AG08396 (cell line): ENCODE measurements at places on chromosomes 5 and 9.
A peak's percentile ranks its signal among the peaks of the same experiment; 100 is the strongest.

- DNase-seq: no peak
Observed at GRCh38 chr9:121576281-121577075, 75.0 kb upstream of the DAB2IP start.

- DNase-seq: no peak
Observed at GRCh38 chr5:6525422-6525821, 76.8 kb downstream of the UBE2QL1 start.

DNA sequence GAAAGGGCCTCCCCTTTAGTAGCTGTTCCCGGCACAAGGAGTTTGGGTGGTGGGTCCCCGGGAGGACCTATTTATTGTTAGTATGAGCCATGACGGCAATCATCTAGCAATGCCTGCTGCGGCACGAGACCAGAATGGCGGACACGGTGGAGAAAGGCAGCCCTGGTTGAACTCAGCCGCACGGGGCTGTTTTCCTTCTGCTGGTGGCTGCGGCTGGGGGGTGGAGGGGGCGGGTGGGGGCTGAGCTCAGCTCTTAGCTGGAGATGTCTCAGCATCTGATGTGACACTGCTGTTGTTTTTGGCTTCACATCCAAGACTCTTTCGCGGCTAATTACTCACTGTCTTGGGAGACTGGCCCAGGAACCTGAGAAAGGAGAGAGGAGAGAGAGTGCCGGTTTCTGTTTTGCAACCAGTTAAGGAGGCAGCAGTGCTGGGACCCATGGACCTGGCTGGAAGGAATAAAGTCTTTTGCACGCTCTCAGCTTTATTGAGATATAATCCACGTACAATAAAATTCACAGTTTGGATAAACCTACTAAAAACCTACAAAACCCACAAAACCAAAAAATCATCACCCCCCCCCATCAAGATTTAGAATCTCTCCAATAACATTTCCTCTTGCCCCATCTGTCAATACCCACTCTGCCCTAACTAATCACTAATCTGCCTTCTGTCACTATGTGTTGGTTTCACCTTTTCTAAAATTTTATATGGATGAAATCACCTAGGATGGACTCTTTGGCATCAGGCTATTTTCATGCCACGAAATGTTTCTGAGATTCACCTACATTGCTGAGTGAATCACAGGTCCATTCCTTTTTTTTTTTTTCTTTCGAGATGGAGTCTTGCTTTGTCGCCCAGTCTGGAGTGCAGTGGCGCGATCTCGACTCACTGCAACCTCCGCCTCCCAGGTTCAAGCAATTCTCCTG, 81.8 kb upstream of the NEURL1B start:
- DNase-seq: peak; percentile 81

DNA sequence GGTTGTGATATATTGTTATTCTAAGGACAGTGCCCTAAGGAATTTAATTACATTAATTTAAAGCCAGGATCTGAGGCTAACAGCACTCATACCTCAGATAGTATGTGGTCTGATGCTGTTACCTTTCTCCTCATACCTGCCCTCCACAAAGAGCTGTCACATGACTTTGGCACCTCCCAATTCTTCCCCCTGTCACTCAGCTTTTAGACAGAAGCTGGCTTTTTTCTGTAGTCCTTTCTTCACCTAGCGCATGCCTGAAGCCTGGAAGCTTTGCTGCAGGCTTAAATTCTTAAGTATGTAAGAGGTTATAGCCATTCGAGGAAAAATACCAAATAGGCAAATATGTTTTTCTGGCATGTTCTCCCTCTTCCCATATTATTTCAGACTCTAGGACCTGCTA, 61.0 kb upstream of the ADAMTS19 start:
- no peak for DNase-seq

DNA sequence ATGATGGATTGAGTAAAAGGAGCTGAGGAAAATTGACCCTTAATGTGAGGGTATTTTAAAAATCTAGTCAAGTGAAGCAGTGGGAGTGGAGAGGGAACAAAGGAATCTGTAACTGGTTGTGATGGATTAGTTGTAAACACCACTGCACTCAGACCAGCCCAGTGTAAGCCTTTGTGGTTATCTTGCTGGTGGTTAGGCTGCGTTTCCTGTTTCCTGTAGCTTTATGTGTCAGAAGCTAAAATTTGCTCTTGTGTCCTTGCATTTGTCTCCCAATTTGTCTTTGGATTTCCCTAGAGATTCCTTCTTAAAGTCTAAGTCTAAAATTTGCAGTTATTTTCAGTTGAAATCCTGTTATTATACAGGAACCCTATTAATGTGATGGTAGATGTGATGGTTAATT, 6.3 kb downstream of the IFNA21 start:
- no peak for DNase-seq

GRCh38 chr5:160169326-160169725, 50.1 kb upstream of the PWWP2A start:
- peak; percentile 69 for DNase-seq

- DNase-seq: no peak
Observed at GRCh38 chr5:179387151-179388110, 42.2 kb upstream of the ADAMTS2 start.

DNA sequence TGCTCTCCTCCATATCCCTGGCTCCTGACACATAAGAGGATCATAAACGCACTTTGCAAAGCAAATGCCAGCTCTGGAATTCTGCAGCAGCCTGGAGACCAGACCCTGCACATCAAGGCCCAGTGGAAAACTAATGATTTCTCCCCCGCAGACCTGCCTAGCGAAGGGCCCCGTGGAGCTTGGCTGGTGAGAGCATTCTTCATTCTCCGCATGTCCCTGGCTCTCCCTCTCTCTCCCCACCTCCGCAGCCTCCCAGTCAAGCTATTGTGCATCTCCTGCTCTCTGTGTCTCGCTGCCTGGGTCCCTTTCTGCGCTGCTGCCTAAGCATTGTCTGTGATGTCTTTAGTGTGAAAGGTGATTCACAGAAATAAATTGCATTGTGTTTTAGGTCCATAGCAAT, 46.7 kb downstream of the GRIA1 start:
- DNase-seq: no peak

- no peak for DNase-seq
Observed at GRCh38 chr5:173155912-173156311, 11.6 kb downstream of the BNIP1 start.

GRCh38 chr9:101702257-101702656, 36.2 kb downstream of the GRIN3A start:
- no peak for DNase-seq

DNA sequence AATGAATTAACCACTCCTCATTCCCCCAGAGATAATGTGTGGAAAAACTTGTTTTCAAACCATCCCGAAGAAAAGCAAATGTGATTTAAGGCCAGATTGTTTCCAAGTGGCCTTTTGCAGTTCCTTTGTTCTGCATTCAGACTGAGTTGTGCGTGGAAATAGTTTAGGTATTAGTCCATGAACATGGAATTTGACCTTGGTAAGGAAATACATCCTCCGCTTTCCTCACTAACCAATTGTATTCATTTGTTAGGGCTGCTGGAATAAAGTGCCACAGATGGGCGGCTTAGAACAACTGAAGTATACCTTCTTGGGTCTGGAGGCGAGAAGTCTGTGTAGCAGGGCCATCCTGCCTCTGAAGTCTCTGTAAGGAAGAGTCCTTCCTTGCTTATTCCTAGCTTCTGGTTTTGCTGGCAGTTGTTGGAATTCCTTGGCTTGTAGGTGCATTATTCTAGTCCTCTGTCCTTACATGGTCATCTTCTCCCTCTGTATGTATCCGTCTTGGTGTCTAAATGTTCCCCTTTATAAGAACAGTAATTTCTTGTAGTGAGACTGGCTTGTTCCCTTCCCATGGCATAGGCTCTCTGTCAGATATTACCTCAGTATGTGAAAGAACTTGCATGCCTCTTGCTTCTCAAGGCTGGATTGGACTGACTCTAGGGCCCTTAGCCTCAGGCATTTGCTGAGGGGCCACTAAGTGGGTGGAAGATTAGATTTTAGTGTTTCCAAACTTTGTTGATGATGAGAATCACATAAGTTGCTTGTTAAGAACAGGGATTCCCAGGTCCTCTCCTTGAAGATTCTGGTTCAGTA, 53.9 kb downstream of the RAI14 start:
- DNase-seq: peak; percentile 44

DNA sequence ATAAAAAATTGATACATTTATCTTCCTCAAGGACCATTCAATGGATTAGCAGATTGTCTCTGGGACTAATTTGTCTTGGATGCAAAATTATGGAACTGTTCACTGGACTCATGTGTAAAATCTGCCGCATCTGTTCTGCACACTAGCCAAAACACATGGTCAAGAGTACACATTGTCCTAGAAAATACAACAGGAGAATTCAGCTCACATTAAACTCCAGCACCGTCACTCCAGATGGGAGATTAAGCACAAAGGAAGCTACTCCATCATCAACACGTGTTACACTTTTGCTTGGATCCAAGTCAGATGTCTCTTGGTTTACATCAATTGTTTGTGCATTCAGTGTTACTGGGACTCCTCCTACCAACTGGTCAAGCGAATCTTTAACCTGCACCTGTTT, 28.8 kb downstream of the C5 start:
- DNase-seq: no peak

DNA sequence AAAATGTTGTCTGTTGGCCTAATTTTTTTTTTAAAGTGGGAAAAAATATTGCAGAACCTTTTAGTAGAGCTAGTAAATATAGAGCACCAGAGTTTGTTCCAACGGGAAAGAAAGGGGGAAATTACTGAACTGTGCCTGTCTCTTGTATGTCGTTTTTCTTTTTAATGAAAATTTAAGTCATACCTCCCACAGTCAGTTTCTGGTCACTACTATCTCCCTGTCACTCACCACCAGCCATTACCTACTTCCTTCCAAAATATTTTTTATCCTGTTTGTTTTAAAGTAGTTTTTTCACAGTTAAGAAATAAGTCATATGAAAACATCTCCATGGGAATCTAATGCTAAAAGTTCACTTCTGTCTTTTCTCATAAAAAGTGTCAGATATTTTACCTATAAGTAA, 21.3 kb downstream of the GPR151 start:
- DNase-seq: no peak

DNA sequence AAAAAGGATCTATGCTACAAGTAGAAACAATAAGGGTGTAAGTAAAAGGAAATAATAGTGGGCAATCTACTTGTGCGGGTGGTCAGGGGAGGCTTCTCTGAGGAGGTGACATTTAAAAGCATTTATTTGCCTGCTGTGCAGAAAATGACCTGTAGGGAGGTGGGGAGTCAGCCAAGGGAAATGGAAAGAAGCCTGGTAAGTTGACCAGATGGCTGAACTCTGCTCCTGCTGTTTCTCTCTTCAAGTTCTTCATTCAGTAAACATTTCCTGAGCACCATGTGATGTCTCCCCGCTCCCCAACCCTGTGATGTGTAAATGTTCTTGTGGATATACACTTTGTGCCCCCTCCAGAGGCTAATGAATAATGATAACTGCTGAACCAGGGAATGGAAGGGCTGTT, 9.9 kb upstream of the SPIN1 start:
- DNase-seq: peak; percentile 19

DNA sequence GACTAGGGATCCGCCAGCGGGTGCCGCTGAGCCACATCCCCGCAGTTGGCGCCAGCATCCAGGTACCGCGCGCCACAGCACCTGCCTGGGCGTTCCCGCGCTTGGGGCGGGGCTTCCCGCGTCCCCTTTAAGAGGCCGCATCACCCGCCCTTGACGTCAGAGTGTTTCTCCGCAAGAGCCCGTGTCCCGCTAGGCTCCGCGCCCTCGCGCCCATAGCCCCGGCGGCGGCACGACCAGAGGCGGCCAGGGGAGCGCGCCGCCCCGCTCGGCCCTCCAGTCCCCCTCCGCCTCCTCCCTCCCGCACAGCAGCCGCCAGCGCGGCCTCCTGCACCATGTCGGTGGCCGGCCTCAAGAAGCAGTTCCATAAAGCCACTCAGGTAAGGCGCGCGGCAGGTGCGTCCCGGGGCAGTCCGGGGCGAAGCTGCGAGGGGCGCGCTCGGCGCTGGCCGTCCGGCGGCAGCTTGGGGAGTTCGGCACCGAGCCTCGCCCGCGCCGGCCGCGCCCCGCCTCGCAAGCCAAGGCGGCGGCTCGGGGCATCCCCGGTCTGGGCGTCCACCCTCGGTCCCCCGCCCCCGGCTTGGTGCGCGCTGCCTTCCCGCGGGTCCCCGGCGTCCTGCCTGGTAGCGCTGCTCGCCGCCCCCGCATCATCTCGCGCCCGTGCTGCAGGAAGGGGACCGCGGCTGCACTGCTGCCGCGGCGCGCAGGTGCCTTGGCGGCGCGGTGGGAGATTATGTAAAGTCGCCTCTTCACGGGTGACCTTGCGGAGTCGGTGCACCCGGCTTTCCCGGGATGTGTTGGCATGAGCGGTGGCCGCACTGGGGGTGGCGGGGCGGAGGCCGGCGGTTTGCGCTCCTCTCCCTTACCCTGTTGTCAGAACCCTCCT, at the start of gene SH3GL2:
Gene SH3GL2 (plus strand): TSS at position 156 of the 883 bp plus-strand sequence.
- DNase-seq: peak; percentile 49

- no peak for DNase-seq
Observed at GRCh38 chr5:148014276-148014675, 49.5 kb upstream of the SPINK5 start.

DNA sequence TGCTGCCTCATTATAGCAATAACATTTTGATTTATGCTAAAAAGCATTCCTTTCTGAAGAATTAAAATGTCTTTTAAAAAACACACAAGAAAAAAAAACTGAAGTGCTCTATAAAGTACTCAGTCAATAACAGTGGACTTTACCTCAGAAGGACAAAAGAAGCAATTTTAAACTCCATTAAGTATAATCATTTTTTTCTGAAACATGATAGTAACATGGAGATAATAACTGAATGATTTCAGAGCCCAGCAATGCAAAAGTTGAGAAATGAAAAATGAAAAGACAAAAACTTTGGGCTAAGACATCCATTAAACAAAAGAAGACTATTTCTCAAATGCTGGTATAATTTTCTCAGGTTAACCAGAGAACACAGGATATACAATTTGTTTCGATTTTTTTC, 78.7 kb downstream of the RFX3 start:
- no peak for DNase-seq

GRCh38 chr5:45686620-45687019, 9.6 kb downstream of the HCN1 start:
- DNase-seq: no peak

DNA sequence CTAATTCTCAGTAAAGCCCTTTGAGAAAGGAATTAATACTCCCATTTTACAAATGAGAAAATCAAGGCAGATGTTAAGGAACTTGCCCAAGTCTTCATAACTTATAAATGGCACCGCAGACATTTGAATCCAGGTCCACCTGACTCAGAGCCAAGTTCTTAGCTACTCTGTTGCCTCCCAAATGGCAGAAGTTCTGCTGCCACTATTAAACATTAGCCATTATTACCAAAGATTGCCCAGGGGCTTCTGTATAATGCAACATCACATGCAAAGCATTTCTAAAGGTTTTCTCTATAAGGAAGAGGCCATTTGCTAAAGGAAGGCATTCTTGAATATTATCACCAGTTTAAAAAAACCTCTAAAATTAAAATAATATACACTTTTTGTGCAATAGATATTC, 28.3 kb downstream of the TPD52L3 start:
- no peak for DNase-seq

DNA sequence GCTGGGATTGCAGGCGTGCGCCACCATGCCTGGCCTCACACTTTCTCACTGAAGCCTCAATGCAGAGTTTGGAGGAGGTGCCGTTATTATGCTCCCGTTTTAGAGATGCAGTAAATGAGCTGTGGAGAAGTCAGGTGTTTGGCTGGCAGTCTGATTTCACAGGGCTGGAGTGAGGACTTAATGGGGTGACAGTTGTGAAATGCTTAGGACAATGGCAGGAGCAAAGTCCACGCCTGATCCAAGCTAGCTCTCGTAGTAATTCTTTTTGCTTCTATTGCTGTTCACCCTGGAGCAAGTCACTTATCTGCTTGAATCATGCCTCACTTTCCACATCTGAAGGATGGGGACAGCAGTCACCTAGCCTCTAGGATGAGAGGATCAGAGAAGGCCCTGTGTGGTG, 21.8 kb downstream of the UNC5A start:
- no peak for DNase-seq
